ENCODE measurements at places on chromosomes 5 and 9.

DNA sequence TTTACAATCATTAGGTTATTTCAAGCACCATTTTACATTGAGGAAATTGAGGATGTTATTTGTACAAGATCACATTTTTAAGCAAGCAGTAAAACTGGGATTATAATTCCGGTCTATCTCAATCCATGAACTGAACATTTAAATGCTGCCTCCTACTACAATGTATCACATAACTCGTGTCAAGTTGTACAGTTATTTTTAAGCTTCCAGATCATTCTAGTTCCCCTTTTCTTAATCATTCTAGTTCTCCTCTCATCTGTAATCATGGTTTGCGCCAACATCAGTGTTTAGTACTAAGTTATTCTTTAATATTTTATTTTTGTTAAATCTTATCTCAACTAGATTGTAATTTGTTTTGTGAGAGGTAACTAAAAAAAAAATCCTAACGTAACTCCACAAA, 2.4 kb upstream of the UHRF2 start:
- no peak for DNase-seq

- no peak for DNase-seq
Observed at GRCh38 chr9:93080406-93080805, 15.6 kb upstream of the CARD19 start.

GRCh38 chr9:127778280-127779135, at the start of gene SH2D3C:
TSS of gene SH2D3C (minus strand) at chr9:127778666. CDS start at chr9:127778627, 39 bp downstream.
- DNase-seq, result peak; percentile 48

- no peak for DNase-seq
Observed at GRCh38 chr5:109407913-109408312, 1.9 kb downstream of the PJA2 start.

DNA sequence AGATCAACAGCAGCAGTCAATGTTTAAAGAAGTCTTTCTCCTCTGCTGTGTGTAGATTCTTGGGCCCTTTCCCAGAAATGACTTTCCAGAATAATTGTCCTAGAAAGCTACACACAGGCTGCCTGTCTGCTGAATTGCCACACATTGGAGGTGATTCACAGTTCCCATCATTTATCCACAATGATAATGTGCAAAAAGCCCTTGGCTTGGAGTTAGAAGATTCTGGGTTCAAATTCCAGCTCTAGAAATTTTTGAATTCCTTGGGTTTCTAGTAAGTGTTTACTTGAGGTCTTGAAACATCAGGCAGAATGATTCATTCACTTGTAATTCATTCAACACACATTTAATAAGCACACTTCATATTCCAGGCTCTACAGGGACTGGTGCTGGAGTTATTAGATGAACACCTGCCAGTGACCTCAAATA, 28.6 kb upstream of the EPB41L4B start:
- DNase-seq, result no peak

Data from stimulated activated CD4-positive, alpha-beta T cell treated with anti-CD3 and anti-CD28 coated beads, Interleukin-4, amount 100 ng/mL, for 24 hours (primary cell).